ENCODE measurements at places on chromosomes 3 and 15. TPM values are rescaled to one million over a fixed set of nuclear protein-coding genes. Genes with fewer than 3 reads are reported as not detected.

DNA sequence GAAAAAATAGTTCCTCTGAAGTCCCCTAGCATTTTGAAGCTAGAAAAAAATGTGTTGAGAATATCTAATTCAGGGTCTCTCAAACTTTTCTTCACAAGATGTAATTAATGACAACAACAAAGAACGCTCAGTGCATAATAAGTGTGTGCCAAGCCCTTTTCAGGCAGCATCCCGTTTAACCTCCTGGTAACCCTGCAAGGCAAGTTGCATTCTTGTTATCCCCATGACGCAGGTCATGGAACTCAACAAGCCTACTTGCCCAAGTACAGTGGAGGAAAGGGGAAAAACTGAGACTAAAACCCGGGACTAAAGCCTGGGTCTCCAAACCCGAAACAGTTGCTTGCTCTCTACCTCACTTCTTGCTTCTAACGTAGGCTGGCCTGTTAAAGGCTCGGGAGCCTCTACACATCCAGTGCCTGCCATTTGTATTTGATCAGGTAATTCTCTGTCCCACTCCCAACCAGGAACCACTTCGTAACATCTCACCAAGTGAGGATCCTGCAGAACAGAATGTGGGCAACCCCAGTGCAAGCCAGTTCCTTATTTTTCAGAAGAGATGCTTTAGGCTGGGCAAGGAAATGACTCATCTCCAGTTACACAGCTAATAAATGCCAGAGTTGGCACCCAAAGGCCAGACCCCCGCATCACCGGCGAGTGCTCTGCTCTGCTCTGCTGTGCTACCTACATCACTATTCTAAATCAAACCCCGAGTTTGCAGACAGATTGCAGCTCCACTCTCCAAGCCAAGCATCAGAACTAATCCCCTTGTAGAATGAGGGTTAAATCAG, 28.3 kb downstream of the LMCD1 start:
- no peak for DNase-seq

The CCDC13 gene
- total RNA-seq: 3.3 TPM

DNA sequence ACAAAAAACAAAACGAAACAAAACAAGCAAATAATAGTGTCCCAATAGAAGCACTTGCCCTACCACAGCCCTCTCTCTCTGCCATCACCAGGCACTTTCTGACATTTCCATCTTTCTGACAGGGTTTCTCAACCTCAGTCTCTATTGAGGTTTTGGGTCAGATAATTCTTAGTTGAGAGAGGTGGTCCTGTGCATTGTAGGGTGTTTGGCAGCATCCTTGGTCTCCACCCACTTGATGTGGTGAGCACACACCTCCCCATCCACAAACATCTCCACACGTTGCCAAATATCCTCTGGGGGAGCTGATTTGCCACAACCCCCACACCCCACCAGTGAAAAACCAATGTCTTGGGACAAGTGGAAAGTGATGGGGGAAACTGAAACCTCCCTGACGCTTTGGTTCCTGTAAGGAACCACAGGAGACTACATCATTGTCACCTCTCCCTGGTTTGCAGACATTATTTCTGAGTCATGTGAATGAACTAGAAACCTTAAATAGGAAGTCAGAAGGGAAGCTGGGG, 733.7 kb upstream of the CFAP20DC start:
- DNase-seq: no peak

The EXD1 gene
- total RNA-seq: not detected

DNA sequence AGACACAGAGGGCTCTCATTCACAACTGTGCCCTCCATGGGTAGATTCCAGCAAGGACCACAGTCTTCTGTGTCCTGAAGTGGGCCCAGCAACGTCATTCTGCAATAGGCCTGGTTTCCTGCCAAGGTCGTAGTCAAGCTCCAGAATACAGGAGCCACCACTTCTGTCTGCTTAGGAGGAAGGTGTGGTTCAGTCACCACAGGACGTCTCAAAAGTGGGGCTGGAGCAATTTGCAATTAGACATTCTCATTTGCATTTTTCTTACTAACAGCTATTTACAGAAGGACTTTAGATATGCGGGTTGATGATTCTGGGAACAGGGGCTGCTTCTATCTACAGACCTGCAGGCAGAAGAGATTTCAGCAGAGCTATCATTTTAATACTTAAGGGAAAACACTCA, 58.7 kb upstream of the MYRIP start:
- DNase-seq: no peak
